Activated T-helper 2 cell treated with anti-CD3 and anti-CD28 coated beads, Interferon-gamma antibody, Interleukin-2, Interleukin-4, amounts not matched to agents 10 μg/mL and 5 μg/mL and 100 μg/mL, durations not matched to agents 14 hours and 24 hours and 36 hours (primary cell): ENCODE measurements at places on chromosomes 3 and 15.

GRCh38 chr15:92421976-92422375, 28.3 kb downstream of the ST8SIA2 start:
- H3K27ac ChIP-seq: no peak overlapping the region
- peaks cover 9% of the 10 kb centered on the region for H3K27me3 ChIP-seq
- no peak for DNase-seq
- H3K4me1 ChIP-seq: no peaks in the 10 kb centered on the region
- H3K36me3 ChIP-seq: no peaks in the 10 kb centered on the region

- no peaks in the 10 kb centered on the region for H3K36me3 ChIP-seq
- no peak overlapping the region for H3K4me3 ChIP-seq
- no peaks in the 10 kb centered on the region for H3K27me3 ChIP-seq
- H3K27ac ChIP-seq: no peak overlapping the region
- no peak for DNase-seq
Measured at GRCh38 chr3:133119176-133119575, 81.0 kb downstream of the TMEM108 start.

DNA sequence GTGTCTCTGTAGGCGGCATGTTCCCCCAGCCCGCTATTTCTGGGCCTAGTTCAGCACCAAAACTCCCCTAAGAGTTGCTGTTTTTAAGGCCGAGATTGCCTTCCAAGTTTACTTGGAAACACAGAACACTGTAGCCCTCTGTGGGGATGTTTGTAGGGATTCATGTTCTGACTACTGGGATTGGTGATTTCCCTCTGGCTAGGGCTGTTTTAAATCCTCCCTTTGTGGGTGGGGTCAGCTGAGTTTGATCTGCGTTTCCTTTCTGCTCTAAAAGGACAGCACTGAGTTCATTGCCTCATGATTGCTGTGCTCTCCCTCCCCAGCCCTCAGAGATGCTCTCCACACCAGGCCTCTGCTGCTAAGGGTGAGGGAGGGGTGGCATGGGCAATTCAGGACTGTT, 640.6 kb upstream of the DPPA4 start:
- H3K27me3 ChIP-seq: no peaks in the 10 kb centered on the region
- H3K27ac ChIP-seq: no peak overlapping the region
- no peaks in the 10 kb centered on the region for H3K36me3 ChIP-seq
- H3K4me3 ChIP-seq: no peak overlapping the region
- no peak for DNase-seq

DNA sequence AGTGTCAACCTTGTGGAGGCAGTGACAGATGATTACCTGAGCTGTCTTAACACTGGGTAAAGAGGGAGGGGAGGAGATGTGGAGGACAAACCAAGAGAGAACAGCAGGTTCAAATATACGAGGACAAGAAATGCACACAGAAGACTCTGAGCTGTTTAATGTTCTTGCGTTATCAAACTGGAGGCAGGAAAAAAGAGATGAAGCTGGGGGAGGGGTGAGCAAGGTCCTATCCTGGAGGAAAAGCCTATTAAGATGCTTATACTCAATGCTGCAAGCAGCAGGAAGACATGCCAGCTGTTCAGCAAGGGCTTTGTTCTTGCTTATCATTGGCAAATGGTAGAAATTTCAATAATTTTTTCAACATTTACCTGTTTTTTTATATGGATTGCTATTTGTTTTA, 345.7 kb upstream of the TRIM42 start:
- peaks cover 4% of the 10 kb centered on the region for H3K27me3 ChIP-seq
- no peaks in the 10 kb centered on the region for H3K4me1 ChIP-seq
- H3K4me3 ChIP-seq: no peak overlapping the region
- no peak for DNase-seq
- no peak overlapping the region for H3K27ac ChIP-seq

- H3K27ac ChIP-seq: no peak overlapping the region
- H3K4me1 ChIP-seq: no peaks in the 10 kb centered on the region
- no peaks in the 10 kb centered on the region for H3K36me3 ChIP-seq
- DNase-seq: no peak
Measured at GRCh38 chr15:26165546-26165945, 302.4 kb upstream of the ATP10A start.

- peaks cover 3% of the 10 kb centered on the region for H3K4me1 ChIP-seq
- H3K27ac ChIP-seq: no peak within 1 kb of the TSS
- peaks cover 57% of the 10 kb centered on the region for H3K27me3 ChIP-seq
- no peak for DNase-seq
- H3K36me3 ChIP-seq: no peaks in the 10 kb centered on the region
Measured at GRCh38 chr15:101489599-101490407, at the start of gene PCSK6. Gene PCSK6 (minus strand): TSS chr15:101489707. CDS start chr15:101489670, 37 bp downstream.

DNA sequence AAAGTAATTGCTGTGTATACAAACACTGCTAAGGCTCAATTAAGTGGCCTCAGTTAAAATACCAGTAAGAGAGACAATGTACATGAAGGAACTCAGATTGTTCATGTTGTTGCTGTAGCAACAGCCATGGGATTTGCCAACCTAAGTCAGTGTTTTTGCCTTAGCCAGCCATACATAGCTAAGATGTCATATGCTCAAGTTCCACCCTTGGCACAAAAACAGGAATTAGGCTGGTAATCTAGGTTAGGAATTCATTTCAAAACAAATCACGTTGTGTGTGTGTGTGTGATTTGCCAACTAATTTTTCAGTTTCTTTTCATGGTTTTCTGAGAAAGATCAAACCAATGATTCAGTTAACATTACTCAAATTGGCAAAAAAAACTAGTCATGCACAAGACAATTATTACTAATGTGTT, 143.7 kb upstream of the KCNMB2 start:
- H3K36me3 ChIP-seq: no peaks in the 10 kb centered on the region
- no peak overlapping the region for H3K27ac ChIP-seq
- H3K4me1 ChIP-seq: no peaks in the 10 kb centered on the region
- DNase-seq: no peak

GRCh38 chr3:31704591-31705179, 172.0 kb downstream of the STT3B start:
- no peak overlapping the region for H3K4me3 ChIP-seq
- no peaks in the 10 kb centered on the region for H3K36me3 ChIP-seq
- H3K27ac ChIP-seq: no peak overlapping the region
- peaks cover 8% of the 10 kb centered on the region for H3K4me1 ChIP-seq
- no peak for DNase-seq
- peaks cover 2% of the 10 kb centered on the region for H3K27me3 ChIP-seq
